ENCODE measurements at places on chromosomes 12 and 14. TPM values are rescaled to one million over a fixed set of nuclear protein-coding genes. Genes with fewer than 3 reads are reported as not detected.

Gene MMP19
- 0.74 TPM for polyA plus RNA-seq

Gene VAMP1
- polyA plus RNA-seq, result 5.8 TPM

DNA sequence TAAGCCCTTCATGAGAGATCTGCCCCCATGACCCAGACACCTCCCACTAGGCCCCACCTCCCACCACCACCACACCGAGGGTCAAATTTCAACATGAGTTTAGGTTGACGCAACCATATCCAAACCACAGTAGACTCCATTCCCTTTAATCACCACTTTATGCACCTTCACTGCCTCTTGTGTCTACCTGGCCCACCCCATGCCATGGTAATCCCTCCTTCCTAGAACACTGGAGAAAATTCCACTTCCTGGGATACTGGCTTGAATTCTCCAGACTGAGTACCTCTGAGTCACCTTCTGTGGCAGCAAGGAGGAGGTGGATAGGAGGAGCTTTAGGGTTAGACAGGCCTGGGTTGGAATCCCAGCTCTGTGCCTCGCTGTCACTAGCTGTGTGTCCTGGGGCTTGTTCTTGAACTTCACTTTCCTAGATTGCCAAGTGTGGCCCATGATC, 26.1 kb upstream of the CIPC start:
- DNase-seq, result peak; percentile 89

- DNase-seq, result no peak
Measured at GRCh38 chr12:108930155-108930554, 50.3 kb downstream of the DAO start.

GRCh38 chr12:90333424-90333823, 621.6 kb downstream of the CCER1 start:
- DNase-seq, result no peak
